ENCODE measurements at places on chromosomes 7 and 10.
A peak's percentile ranks its signal among the peaks of the same experiment; 100 is the strongest.

DNA sequence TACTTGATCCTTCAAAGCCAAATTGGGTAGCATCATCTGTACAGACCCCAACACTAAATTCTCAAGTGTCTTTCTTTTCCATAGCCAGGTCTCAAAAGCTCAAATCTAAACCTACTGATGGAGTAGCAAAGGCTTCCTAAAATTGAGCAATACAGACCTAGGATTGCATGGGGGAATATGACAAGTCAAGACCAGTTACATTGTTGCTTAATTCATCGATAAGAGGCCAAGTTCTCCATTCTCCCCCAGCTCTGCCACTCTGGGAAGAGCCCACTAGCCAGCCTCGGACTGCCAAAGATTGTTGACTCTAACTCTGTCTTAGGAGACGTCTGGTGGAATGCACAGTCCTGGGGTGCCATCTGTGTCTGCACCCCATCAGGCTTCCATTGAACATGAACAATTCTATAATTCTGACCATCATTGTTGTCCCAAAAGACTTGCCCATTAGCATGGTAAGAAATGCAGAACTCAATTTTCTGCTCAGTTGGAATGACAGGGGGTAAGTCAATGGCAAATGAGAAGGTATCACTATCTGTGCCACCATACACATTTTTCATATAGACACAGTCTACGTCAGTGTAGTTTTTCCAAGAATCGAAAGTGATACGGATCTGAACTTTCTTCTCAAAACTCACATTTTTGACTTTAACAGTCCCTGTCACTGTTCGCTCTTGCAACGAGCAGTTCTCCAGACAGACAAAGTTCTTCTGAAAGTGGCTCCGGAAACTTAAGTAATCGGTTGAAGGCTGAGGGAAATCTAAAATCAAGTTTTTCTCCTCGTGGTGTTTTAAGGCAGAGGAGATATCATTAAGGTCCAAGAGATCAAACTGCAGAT lies 2.9 kb downstream of the PPP1R3C start:
- peaks cover 44% of the 10 kb centered on the region for H3K27me3 ChIP-seq
- DNase-seq: no peak
- H3K4me3 ChIP-seq: no peak overlapping the region
- H3K36me3 ChIP-seq: no peaks in the 10 kb centered on the region
- H3K27ac ChIP-seq: no peak overlapping the region

DNA sequence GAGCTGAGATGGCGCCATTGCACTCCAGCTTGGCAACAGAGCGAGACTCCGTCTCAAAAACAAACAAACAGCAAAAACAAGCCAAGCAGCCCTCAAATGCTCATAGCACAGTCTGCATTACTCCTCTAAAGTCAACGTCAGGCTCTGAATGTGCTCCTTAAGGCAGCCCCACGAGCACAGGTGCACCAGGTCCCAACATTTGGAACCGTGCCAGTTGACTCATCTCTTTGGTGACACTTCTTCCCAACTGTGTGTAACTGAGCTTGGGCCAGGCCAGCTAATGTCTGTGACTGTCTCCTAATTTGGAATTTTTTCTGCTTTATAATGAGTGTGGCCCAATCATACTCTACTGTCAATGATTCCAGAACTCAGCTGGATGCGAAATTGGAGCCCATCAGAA lies 66.3 kb upstream of the EFCAB10 start:
- H3K4me3 ChIP-seq: no peak overlapping the region
- no peaks in the 10 kb centered on the region for H3K27me3 ChIP-seq
- peak; percentile 27 for DNase-seq

- no peak for DNase-seq
- H3K27ac ChIP-seq: no peak overlapping the region
- H3K4me3 ChIP-seq: no peak overlapping the region
- H3K4me1 ChIP-seq: peaks cover 10% of the 10 kb centered on the region
Measured at GRCh38 chr7:26035552-26035951, 116.4 kb upstream of the NFE2L3 start.

DNA sequence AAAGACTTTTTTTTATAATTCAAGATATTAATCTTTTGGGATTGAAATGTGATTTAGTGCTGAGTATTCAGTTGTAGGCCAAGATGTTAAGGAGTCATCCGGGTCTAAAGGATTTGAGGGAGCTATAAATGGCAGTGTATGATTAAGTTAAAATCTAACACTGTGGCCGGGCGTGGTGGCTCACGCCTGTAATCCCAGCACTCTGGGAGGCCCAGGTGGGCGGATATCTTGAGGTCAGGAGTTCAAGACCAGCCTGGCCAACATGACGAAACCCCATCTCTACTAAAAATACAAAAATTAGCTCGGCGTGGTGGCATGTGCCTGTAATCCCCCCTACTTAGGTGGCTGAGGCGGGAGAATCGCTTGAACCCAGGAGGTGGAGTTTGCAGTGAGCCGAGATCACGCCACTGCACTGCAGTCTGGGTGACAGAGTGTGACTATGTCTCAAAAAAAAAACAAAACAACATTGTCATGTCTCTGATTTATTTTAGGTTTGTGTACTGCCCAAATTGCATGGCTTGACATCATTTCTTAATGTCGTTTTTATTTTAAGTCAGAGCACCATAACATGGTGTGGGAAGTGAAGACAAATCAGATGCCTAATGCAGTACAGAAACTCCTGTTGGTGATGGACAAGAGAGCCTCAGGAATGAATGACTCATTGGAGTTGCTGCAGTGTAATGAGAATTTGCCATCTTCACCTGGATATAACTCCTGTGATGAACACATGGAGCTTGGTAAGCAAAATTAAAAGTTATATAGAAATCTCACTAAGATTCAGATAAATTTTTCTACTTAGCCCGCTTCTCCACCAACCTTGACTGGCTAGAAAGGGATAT lies 10.7 kb downstream of the HBP1 start:
- no peak overlapping the region for H3K4me3 ChIP-seq
- peak; percentile 19 for DNase-seq
- H3K27ac ChIP-seq: peak overlapping the region; percentile 88
- H3K27me3 ChIP-seq: no peaks in the 10 kb centered on the region
- H3K4me1 ChIP-seq: peaks cover 55% of the 10 kb centered on the region

- no peaks in the 10 kb centered on the region for H3K36me3 ChIP-seq
- no peak overlapping the region for H3K4me3 ChIP-seq
- no peak overlapping the region for H3K27ac ChIP-seq
- no peak for DNase-seq
Measured at GRCh38 chr7:157845203-157845835, 508.5 kb downstream of the DNAJB6 start.

- H3K4me1 ChIP-seq: no peaks in the 10 kb centered on the region
- no peak for DNase-seq
- H3K4me3 ChIP-seq: no peak overlapping the region
- H3K27me3 ChIP-seq: peaks cover 6% of the 10 kb centered on the region
- H3K36me3 ChIP-seq: no peaks in the 10 kb centered on the region
Measured at GRCh38 chr10:34135515-34135914, 679.6 kb downstream of the PARD3 start.

GRCh38 chr7:8291397-8292141 lies 29.6 kb upstream of the ICA1 start:
- DNase-seq: no peak
- H3K27me3 ChIP-seq: peaks cover 10% of the 10 kb centered on the region
- no peak overlapping the region for H3K4me3 ChIP-seq
- no peak overlapping the region for H3K27ac ChIP-seq

- DNase-seq: no peak
- peaks cover 3% of the 10 kb centered on the region for H3K27me3 ChIP-seq
- H3K36me3 ChIP-seq: no peaks in the 10 kb centered on the region
- no peaks in the 10 kb centered on the region for H3K4me1 ChIP-seq
- H3K27ac ChIP-seq: no peak overlapping the region
- H3K4me3 ChIP-seq: no peak overlapping the region
Measured at GRCh38 chr10:15570738-15571339, 148.9 kb downstream of the ITGA8 start.

GRCh38 chr7:77831953-77832352 lies 33.4 kb downstream of the PHTF2 start:
- H3K4me3 ChIP-seq: no peak overlapping the region
- H3K27ac ChIP-seq: no peak overlapping the region
- no peaks in the 10 kb centered on the region for H3K27me3 ChIP-seq
- DNase-seq: no peak
- peaks cover 53% of the 10 kb centered on the region for H3K4me1 ChIP-seq

DNA sequence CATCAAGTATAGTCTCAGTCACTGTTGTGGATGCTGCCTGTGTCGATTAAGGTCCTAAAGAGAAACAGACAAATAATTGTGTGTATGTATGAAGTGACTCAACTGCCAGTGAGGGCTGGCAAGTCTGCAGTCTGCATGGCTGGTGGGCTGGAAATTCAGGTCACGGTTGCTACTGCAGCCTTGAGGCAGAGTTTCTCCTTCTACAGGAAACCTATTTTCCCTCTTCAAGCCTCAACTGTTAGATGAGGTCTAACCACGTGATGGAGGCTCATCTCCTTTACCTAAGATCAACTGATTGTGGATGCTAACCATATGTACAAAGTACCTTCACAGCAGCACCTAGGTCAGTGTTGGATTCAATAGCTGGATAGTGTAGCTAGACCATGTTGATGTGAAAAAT lies 29.9 kb downstream of the MBL2 start:
- peaks cover 2% of the 10 kb centered on the region for H3K27me3 ChIP-seq
- DNase-seq: no peak
- H3K36me3 ChIP-seq: no peaks in the 10 kb centered on the region
- no peak overlapping the region for H3K27ac ChIP-seq
- no peak overlapping the region for H3K4me3 ChIP-seq

DNA sequence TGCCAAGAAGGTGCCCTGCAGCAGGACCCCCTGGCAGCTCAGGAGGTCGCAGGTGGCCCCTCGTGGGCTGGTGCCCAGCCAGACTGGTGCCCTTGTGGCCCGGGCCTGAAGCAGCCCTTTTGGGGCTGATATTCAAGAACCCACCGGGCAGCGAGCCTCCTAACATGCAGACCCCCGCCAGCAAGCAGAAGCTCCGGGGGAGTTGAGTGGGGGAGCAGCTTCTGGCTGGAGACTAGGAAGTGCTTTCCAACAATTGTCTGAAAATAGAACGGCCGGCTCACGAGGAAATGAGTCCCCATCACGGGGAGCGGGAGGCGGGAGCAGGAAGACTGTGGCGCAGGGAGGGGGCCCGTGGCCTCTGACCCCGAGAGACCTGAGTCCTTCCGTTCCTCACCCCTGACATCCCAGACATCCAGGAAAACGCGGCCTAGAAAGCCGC lies 9.5 kb upstream of the INTS1 start:
- H3K27me3 ChIP-seq: no peaks in the 10 kb centered on the region
- no peak for DNase-seq
- H3K4me3 ChIP-seq: no peak overlapping the region

DNA sequence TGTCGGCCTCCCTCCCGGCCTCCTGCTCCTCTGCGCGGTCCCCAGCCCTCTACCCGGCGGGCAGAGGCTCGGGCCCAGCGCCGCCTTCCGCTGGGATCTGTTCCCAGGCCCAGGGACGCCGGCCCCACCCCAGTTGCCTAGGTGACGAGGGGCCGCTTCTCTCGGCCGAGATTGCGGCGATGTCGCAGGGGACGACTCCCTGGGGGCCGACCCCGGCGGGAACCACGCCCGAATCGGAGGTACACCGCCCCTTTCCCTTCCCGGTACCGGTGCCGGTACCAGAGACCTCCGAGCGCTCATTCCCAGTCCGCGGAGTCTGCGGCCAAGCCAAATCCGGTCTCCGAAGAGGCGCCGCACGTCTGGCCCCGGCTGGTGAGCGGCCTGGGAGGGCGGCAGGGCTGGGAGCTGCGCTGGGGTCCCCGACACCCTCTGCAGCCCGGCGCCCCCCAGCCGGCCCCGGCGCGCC lies at the start of gene CABCOCO1:
Gene CABCOCO1, plus strand, starts transcription at position 136 of the 466 bp plus-strand sequence. Its CDS starts 44 bp downstream, at position 180.
- no peaks in the 10 kb centered on the region for H3K4me1 ChIP-seq
- no peak within 1 kb of the TSS for H3K4me3 ChIP-seq
- H3K36me3 ChIP-seq: no peaks in the 10 kb centered on the region

DNA sequence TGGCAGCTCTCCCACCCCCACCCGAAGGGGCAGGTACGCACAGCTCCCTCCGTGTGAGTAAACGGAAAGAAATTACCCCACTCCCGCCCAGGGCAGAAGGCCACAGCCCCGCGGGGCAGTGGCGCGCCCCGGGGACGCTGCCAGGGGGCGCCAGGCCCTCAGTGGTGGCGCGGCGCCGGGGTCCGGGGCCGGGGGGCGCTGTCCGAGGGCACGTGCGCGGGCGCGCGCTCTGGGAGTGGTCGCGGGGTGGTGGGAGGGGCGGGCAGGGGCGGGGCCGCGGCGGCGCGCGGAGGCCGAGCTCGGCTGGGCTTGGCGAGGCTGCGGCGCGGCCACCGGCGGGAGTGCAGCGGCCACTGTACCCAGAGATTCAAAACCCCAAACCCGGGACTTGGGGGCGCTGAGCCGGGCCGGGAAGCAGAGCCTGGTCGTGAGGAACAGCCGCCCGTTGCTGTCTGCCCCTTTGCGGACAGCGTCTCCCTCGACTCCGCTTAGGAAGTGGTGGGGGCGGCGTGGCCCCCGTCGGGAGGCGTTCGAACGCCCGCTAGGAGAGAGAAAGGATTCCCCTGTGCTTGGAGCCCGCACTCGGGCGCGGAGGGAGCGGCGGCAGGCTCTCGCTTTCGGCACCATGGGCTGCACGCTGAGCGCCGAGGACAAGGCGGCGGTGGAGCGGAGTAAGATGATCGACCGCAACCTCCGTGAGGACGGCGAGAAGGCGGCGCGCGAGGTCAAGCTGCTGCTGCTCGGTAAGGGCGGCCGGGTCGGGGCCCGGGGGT lies at the start of gene GNAI1:
Gene GNAI1, plus strand, starts transcription at position 296 of the 773 bp plus-strand sequence. Its CDS starts 330 bp downstream, at position 626.
- peaks cover 35% of the 10 kb centered on the region for H3K4me1 ChIP-seq
- H3K36me3 ChIP-seq: no peaks in the 10 kb centered on the region
- peak; percentile 51 for DNase-seq
- peak within 1 kb of the TSS; percentile 68 for H3K4me3 ChIP-seq
- peaks cover 44% of the 10 kb centered on the region for H3K27me3 ChIP-seq
- H3K27ac ChIP-seq: peak within 1 kb of the TSS; percentile 85

DNA sequence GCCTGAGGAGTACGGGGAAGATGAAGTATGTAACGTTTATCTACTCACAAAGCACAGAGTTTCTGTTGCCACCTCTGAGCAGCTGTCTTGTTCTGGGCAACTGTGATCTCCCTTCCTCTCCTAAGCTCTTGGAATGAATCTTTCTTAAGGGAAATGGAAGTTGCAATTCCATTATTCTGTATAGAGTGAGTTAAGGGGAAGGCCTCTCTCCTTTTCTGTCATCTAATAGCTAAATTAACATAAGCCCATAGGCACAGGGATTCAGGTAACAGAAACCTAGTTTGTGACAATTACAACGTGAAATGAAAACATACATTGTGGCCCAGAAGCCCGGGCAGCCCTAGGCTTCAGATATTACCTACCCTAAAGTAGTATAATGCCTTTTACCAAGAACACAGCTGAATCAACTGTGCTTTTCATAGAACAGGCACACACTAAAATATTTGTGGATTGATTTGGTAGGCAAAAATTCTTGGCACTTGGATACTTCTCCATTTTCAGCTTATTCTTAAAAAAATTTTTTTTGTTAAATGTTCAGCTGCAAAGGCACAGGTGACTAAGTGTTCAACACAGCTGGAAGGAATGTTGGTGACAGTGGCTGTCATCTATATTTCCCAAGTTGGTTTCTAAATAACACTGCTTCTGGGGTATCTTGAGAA lies 3.8 kb upstream of the PDCD4 start:
- H3K27ac ChIP-seq: peak overlapping the region; percentile 87
- H3K4me1 ChIP-seq: peaks cover 86% of the 10 kb centered on the region
- no peaks in the 10 kb centered on the region for H3K27me3 ChIP-seq
- DNase-seq: no peak
- H3K4me3 ChIP-seq: peak overlapping the region; percentile 25

- peaks cover 3% of the 10 kb centered on the region for H3K36me3 ChIP-seq
- no peak for DNase-seq
- H3K4me3 ChIP-seq: no peak overlapping the region
- no peak overlapping the region for H3K27ac ChIP-seq
- no peaks in the 10 kb centered on the region for H3K27me3 ChIP-seq
Measured at GRCh38 chr10:101036726-101037125, 5.7 kb downstream of the SFXN3 start.
